ENCODE measurements at places on chromosomes 1 and 21.

DNA sequence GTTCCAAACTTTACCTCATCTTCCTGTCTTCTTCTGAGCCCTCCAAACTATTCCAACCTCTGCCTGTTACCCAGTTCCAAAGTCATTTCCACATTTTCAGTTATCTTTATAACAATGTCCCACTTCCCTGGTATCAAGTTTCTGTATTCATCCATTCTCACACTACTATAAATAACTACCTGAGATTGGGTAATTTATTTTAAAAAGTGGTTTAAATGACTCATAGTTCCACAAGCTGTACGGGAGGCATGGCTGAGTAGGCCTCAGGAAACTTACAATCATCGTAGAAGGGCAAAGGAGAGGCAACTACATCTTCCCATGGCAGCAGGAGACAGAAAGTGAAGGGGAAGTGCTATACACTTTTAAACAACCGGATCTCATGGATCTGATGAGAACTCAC, 428.5 kb upstream of the RGS18 start:
- no peak for DNase-seq

DNA sequence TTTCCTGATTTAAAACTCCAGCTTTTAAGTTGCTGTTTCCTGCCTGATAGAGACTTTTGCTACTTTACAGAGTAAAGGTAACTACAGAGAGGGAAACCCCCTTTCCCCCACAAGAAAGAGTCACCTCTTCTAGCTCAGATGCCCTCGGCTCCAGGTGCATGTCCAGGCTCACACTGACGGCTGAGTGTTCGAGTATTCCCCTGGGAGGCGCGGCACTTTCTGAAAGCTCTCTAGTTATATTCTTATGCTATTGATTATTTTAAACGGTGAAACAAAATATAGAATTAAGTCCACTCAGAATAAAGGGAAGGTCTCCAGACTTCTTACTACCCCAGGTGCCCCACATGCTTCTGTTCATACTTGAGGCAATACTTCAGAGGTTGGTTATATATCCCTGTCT, 160.3 kb upstream of the FMN2 start:
- DNase-seq: no peak

GRCh38 chr1:228923973-228924686, 188.9 kb downstream of the RHOU start:
- no peak for DNase-seq

DNA sequence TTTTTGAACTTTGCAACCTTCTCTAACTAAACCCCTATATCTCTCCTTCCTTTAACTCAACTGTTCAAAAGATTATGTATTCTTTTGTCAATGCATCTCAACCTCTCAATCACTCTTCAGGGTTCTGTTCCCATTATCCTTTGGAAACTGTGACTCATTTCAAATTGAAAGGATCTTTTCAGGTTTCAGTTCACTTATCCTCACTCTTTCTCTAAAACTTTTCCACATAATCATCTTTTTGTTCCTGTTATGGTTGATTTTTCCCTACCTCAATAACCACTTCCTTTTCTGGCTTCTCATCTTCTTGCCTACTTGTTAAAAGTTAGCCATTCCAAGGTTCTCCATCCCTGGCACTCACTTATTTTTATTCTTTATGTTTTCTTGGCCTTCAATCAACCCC, 56.2 kb upstream of the NUF2 start:
- DNase-seq: no peak

GRCh38 chr1:197619008-197619640, 156.2 kb downstream of the DENND1B start:
- DNase-seq: no peak

DNA sequence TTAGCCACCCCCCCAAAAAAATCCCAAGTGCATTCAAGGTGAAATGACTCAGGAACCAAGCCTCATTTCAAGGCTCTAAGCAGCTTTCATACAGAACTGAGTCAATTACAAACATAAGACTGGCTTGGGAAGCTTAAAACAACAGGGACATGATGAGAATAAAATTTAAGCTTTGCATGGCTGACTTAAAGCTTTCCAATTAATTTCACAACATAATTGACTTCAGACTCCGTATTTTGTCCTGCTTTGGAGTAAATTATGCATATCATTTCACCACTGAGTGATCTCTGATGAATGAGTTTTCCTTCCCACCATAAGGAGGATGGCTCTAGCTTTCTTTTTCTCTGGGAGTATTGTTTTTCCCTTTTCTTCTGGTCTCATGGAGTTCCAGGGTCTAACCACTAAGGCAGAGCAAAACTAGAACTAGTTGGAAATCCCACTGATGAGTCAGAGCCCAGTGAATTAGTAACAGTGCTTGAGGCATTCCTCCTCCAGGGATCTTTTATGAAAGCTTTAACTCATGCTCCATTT, 72.8 kb downstream of the XCL2 start:
- peak; percentile 84 for DNase-seq

- no peak for DNase-seq
These were observed 9.2 kb upstream of the CPT2 start for GRCh38 chr1:53187401-53187800.

DNA sequence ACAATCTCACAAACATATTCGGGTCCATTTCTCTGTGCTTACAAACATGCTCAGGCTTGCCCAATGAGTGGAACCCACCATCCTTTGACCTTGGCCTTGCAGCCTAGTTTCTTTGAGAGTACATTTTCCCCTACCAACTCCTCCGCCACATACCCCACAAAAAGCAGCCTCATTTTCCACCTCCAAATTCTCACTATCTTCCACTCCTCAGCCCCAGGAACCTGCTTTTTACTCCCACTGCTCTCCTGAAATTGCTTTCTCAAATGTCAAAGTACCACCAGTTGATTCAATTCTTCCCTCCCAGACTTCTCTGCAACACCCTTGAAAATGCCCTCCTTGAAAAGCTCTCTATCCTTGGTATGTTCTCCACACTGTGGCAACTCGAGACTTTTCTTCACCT, 103.8 kb downstream of the RUNX1 start:
- DNase-seq: no peak

GRCh38 chr1:30321246-30321910, 402.0 kb downstream of the MATN1 start:
- no peak for DNase-seq

- no peak for DNase-seq
These were observed 17.3 kb upstream of the ERICH3 start for GRCh38 chr1:74690909-74691308.

DNA sequence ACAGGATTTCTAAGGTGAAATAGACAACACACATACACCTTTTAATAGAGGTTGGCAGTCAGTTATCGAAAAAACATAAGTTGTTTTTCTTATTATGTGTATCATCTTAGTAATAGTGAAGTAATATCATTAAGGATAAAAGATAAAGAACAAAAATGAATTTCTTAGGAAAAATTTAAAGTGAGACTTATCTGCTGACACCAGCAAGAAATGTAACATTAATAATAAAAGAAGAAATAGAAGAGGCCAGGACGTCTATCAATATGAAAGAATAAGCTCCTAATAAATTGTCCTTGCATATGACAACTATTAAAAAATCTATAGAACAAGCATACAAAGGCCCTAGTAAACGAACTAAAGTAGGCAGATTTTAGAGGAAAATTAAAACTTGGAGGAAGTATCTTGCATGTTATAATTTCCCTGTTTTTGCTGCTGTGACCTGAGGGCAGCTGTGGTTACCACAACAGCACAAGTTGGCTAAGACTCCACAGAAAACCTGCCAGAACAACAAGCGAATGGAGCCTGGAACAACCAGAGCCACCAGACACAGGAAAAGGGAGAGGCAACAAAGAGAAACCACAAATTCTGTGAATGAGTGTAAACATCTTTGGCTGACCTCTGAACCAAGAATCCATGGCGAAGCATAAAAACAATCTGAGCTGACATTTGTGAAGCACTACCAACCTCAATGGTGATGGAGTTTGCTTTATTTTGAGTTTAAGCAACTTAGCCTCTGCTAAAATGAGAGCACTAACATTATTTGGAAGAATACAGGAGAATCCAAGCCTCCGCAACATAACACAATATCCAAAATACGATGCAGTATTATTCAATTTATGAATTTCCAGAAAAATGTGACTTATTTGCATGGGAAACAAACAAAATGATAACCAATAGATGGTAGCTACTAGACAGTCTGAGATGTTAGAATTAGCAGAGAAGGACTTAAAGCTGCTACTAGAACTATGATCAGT, 207.5 kb downstream of the KCNT2 start:
- DNase-seq: peak; percentile 83

GRCh38 chr1:248343451-248343850, 5.1 kb upstream of the OR14C36 start:
- DNase-seq: no peak

GRCh38 chr21:33196941-33197374, 32.8 kb upstream of the IFNAR2 start:
- no peak for DNase-seq

DNA sequence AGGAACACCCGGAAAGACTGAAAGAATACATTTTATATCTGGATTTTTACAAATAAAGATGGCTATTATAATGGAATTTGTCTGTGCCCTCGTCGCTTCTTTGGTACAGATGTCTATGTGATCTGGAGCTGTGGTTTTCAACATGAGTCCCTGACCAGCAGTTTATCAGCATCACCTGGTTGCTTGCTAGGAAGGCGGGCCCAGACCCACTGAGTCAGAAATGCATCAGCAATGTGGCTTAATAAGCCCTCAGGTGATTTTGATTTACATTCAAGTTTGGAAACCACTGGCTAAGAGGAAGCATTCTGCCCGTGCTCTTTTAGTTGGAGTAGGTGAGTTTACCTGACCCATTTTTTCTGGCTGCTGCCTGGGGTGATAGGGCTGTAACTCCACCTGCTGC, 31.7 kb downstream of the ATP1A1 start:
- no peak for DNase-seq

- DNase-seq: no peak
These were observed 12.4 kb downstream of the SKI start for GRCh38 chr1:2240270-2241156.

DNA sequence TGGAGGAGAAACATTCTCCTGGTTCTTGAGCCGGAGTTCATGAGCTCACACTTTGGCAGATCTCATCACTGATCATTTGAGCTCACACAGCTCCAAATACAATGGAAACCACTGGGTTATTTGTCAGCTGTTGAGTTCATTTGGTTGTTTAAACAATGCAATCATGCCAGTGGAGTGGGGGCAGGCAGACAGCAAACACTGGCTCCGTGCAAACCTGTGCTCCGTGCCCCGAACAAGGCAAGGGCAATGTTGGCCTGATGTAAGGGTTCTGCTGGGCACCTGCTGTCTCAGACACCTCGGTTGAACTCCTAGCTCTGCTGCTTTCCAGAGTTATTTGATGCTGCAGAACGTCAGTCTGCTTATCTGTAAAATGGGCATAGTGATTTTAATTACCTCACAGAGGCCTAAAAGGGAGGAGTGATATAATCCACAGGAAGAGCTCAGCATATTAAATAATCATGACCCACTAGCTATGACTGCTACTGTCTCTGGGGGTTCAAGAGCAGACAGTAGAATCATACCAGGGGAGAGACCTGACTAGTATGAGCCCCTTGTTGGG, 20.0 kb upstream of the CLIC6 start:
- no peak for DNase-seq

DNA sequence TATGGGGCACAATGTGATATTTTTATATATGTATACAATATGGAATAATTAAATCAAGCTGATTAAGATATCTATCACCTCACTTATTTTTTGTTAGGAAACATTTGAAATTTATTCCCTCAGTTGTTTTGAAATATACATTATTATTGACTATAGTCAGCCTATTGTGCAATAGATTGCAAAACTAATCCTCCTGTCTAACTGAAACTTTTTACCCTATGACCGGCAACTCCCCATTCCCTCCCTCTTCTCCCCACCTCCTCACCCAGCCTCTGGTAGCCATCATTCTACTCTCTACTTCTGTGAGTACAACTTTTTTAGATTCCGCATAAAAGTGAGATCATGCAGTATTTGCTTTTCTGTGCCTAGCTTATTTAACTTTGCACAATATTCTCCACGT, 117.7 kb upstream of the SGIP1 start:
- no peak for DNase-seq

- peak; percentile 50 for DNase-seq
These were observed 26.6 kb upstream of the HPDL start for GRCh38 chr1:45299981-45300668.

DNA sequence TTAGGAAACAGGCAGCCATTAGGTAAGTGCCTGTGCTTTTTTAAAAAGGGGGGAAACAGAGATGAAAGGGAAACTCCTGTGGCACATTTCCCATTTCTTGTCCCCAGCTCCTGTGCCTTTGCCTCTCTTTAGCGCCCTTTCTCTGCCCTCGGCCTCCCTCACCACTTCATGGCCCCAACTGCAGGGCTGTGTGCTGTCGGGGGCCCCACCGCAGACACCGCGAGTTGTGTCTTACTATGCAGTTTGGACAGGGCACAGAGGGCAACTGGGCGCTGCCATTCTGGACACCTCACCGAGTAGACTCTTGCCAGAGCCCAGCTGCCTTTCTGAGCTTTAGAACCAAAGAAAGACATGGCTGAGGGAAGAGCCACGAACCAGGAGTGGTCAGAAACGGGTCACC, 93.7 kb upstream of the LPGAT1 start:
- DNase-seq: no peak

DNA sequence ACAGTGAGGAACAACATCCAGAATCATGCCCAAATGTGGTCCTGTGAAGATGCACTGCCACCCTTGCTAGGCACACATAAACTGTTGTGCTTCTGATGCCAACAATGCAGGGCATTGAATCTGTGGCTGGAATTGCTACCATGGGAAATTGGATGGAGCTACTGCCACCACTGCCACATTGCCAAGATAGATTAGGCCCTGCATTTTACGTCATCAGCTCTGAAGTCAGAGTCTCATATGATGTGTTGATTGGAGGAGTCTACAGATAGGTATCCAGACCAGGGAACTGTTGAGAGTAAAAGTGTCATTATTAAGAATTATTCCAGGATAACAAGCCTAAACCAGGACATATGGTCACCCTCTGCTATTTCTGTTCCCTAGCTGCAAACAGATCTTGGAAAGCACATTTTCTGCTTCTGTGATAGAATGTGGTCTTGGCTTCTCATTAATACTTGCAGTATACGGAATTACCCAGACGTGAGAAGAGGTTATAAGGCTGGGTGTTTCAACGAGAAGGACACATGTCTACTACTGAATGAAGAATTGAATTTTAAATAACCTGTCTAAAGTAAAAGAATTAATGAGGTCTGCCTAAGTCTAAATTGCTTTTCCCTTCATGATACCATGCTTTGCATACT, 106.6 kb downstream of the TNNI3K start:
- no peak for DNase-seq

GRCh38 chr21:33691945-33692603, 49.8 kb downstream of the ITSN1 start:
- DNase-seq: no peak

- DNase-seq: no peak
These were observed 147.3 kb downstream of the LBR start for GRCh38 chr1:225280563-225280962.

GRCh38 chr1:56074007-56074651, 505.2 kb downstream of the PLPP3 start:
- no peak for DNase-seq

DNA sequence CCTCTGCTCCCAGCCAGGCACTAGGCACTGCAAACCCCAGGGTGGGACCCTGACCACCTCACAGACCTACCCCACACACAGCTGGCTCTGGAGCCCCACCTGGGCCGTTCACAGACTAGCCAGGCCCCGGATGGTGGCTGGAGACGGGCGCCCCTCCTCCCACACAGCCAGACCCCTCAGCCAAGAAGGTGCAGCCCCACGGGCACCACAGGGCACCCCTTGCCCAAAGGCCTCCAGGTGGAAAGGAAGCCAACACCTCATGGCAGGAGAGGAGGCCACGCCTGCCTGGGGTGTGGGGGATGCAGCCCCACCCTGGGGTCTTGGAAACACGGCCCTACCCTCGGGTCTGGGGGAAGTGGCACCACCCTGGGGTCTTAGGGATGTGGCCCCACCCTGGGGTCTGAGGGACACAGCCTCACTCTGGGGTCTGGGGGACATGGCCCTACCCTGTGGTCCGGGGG, 44.6 kb downstream of the WNT9A start:
- no peak for DNase-seq

Data from non-pigmented ciliary epithelial cell (primary cell).